Left ventricle myocardium inferior (tissue), 1 donor: ENCODE measurements at places on chromosomes 7 and 10. TPM values are rescaled to one million over a fixed set of nuclear protein-coding genes. Genes with fewer than 3 reads are reported as not detected.

BMPER gene
- total RNA-seq = 2.9 TPM

DNA sequence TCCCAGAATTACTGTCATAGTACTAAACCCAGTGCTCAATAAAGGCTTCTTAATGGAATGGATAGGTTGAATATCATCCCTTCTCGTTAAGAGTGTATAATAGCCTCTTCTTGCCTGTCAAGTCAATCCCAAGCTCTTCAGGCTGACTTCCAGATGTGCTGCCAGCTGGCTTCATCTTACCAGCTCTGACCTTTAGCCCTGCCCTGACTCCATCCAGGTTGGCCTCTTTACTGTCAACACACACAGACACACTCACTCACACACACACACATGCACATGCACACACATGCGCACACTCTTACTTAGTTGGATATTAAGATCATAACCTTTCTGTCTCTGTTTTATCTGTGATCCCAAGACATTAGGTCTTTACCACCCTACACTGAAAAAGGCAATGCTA lies 49.1 kb downstream of the ASB4 start:
- H3K4me1 ChIP-seq = no peaks in the 10 kb centered on the region
- no peak overlapping the region for H3K4me3 ChIP-seq
- DNase-seq = no peak
- H3K36me3 ChIP-seq = no peaks in the 10 kb centered on the region
- H3K27me3 ChIP-seq = no peaks in the 10 kb centered on the region
- no peak overlapping the region for H3K27ac ChIP-seq

GRCh38 chr10:12707461-12708185 lies 293.9 kb downstream of the CCDC3 start:
- H3K4me3 ChIP-seq = no peak overlapping the region
- no peaks in the 10 kb centered on the region for H3K36me3 ChIP-seq
- peak overlapping the region; percentile 72 for H3K27ac ChIP-seq
- H3K27me3 ChIP-seq = no peaks in the 10 kb centered on the region
- peaks cover 40% of the 10 kb centered on the region for H3K4me1 ChIP-seq

TMEM196 gene
- not detected for total RNA-seq

GRCh38 chr7:31569528-31569927 lies 55.6 kb downstream of the ITPRID1 start:
- H3K27ac ChIP-seq = no peak overlapping the region
- peaks cover 25% of the 10 kb centered on the region for H3K27me3 ChIP-seq
- no peak for DNase-seq
- no peaks in the 10 kb centered on the region for H3K36me3 ChIP-seq
- H3K4me1 ChIP-seq = no peaks in the 10 kb centered on the region

DNA sequence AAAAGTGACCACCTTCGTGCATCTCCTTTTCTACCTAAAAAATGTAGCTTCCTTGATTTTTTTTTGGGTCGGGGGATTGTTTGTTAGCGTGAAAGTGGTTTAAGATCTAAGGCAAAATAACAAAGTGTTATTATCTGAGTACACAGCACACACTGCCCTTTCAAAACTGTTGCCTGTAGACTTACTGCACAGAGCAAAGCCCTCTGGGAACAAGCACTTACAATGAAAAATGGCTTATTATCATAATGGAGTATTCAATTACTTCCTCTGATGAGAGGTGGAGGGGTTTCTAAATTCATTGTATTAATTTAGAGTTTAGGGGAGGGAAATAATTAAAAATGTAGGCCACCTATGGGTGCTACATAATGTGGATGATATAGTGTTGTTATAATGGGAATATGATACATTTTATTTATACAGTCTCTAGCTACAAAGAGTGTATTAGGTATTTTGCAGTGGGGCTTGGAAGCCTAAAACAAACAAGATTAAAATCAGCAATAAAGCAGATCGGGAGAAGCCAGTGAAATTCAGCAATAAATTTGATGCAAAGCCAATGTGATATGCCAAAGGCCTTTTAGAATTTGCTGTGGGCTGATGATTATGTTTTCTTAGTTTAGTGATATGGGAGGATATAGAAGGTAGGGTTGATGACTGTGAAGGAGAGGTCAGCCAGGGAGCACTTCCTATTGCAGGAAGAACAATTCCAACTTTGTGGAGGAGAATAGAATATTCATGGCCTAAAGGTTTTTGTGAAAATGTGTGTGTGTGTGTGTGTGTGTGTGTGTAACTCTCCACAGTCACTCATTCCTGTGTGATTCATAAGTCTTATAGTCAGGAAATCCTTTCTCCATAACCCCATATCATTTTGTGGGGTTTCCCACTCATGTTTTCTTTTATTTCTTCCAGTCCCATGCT lies 17.7 kb upstream of the EXOC4 start:
- no peak overlapping the region for H3K4me3 ChIP-seq
- H3K27me3 ChIP-seq = peaks cover 4% of the 10 kb centered on the region

DNA sequence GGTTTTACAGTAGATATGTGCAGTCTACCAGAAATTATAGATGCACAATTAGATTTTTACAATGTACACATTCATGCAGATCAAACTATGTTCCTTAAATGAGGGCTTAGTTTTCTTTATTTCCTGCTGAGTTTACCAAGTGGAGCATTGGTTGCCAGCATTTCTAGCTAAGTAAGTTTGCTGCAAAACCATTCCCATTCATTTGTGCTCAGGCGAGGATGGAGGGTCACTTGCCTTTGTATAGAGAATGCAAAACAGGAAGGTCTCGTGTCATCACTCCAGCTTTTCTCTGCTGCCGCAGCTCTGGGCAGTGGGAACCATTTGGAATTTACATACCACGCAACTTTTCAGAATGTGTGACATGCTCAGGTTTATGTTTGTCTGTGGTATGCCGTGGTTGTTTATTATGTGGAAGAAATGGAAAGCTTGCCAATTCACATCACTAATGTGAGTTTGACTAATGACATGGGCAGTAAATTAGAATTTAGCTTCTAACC lies 198.6 kb downstream of the TRIL start:
- no peaks in the 10 kb centered on the region for H3K27me3 ChIP-seq
- DNase-seq = no peak
- peaks cover 3% of the 10 kb centered on the region for H3K4me1 ChIP-seq
- H3K27ac ChIP-seq = no peak overlapping the region
- no peaks in the 10 kb centered on the region for H3K36me3 ChIP-seq

DNA sequence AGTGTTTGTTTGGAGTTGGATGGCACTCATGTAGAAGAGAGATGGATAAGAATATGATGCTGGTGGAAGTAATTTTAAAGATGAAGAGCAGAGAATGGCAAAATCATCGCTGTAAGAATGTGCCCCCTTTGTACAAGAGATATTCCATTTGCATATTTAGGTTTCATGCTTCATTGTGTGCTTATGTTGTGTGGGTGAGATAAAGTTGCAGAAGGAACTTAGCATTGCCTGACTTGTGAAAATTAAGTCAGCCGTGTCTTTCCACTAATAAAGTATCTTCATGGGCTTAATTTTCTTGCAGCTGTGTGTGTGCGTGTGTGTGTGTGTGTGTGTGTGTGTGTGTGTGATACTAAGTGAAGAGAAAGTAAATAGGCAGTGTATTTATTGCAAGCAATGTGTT lies 381.9 kb downstream of the OTUD1 start:
- DNase-seq = no peak
- peaks cover 10% of the 10 kb centered on the region for H3K27me3 ChIP-seq
- H3K36me3 ChIP-seq = no peaks in the 10 kb centered on the region
- H3K27ac ChIP-seq = no peak overlapping the region
- H3K4me3 ChIP-seq = no peak overlapping the region

DENND2A gene
- 10.8 TPM for total RNA-seq

KRIT1 gene
- total RNA-seq = 30.7 TPM

VTI1A gene
- total RNA-seq = 20.5 TPM
